ENCODE measurements at places on chromosomes 4 and X. TPM values are rescaled to one million over a fixed set of nuclear protein-coding genes. Genes with fewer than 3 reads are reported as not detected.

STARD8 gene
- total RNA-seq = 1.1 TPM

PLXNB3 gene
- total RNA-seq = 6.1 TPM

CYP4V2 gene
- 76.0 TPM for total RNA-seq

SMIM43 gene
- total RNA-seq = 1.1 TPM

RPA4 gene
- 0.33 TPM for total RNA-seq

Data from fibroblast of the aortic adventitia (primary cell).